ENCODE measurements at places on chromosomes 1 and 21.
A peak's percentile ranks its signal among the peaks of the same experiment; 100 is the strongest.

DNA sequence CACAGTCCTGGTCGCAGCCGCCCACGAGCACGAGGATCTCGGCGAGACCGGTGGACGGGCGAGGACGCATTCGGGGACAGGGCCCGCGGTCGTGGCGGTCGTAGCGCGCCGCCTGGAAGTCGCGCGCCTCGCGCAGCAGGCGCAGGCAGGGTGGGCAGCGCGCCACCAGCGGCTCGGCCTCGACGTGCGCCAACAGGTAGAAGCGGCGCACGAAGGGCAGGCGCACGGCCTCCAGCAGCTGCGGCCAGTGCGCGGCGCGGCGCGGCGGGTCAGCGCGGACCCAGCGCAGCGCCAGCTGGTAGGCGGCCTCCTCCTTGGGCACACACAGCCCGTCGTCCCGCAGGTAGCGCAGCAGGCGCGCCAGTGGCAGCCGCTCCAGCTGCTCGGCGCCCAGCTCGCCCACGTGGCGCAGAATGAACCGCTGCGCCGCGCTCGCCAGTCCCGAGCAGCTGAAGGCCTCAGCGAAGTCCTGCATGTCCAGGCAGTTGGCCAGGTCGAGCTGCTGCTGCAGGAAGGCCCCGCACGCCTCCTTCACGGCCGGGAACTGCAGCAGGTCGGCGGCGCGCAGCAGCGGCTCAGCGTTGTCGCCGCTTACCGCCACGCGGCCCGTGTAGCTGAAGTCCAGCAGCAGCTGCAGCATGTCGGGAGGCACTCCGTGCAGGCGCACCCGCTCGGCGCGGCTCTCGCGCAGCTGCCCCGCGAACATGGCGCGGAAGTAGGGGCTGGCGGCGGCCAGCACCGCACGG is 573 bp downstream of the KLHL21 start:
- DNase-seq: no peak

DNA sequence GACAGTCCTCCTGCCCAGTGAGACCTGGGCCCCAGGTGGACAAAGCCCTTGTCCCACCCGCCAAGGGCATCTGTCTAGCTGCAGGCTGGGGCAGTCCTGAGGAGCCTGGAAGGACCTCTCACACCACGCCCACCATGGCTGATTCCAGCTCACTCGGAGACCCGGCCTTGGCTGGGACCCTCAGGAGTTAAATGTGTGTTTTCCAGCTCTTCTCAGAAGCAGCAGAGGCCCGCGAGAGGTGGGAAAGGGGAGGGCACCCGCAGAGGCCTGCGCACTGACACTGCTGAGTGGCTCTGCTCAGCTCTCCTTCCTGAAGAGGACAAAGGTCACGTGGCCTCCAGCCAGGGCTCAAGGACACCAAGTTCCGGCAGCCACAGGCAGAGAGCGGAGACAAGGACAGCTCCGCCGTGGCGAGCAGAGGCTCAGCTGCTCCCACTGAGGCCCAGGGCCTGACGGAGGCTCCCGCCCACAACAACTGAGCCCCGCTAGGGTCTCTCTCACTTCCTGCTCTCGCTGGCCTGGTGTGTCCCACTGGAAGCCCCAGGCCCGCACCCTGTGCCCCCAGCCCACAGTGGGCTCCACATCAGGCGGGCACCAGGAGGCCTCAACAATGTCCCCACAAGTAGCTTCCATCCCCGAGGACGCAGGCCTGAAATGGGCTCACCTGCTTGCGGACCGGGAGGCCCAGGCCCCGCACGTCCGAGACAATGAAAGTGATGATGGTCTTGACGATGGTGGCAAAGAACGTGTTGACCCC is 16.9 kb downstream of the SLC19A1 start:
- no peak for DNase-seq

DNA sequence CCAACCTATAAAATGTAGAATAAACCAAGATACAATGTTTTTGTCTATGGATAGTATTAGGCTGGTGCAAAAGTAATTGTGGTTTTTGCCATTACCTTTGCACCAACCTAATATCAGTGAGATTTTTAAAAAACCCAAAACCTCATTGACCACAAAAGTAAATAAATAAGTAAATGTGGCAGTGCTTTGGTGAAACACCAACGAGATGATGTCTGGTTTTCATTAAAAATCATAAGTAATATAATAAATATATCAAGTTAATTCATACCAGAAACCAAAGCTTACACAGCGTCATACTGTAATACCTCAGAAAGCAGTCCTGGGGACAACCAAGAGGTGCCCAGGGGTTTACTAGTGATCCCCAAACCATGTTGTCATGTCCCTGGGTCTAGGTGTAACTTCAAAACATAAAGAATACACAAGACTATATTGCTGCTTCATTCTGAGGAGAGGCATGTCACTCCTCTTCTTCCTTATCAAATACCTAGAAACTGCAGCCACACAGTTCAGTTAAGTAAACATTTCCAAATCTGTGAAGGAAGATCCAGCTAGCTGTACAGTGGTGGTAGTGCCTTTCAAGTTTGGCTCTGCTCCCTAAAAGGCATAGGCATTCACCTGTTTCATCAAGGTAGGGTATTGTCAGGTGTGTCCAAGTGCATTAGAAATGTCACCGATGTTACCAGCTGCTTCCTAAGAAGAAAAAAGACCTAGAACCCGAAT is 51.6 kb upstream of the ZC3H11B start:
- DNase-seq: no peak

DNA sequence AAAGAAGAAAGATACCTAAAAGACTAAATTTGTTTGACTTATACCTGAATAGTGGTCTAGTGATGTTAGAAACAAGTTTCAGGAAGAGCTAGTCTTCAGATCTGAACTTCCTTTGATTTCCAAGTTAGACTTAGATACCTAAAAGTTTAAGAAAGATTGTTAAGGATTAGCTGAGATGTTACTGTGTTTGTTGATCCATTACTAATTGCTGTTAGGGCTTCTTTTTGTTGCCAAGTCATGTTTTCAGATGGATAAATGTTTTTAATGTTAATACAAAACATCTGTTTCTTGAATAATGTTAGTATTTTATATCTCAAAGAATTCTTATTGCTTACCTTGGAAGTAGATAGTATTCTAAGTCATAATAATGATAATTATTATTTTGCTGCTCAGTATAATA is 11.6 kb downstream of the GNAI3 start:
- no peak for DNase-seq

- DNase-seq: no peak
Observed at GRCh38 chr1:196960854-196961253, 16.5 kb upstream of the CFHR5 start.

DNA sequence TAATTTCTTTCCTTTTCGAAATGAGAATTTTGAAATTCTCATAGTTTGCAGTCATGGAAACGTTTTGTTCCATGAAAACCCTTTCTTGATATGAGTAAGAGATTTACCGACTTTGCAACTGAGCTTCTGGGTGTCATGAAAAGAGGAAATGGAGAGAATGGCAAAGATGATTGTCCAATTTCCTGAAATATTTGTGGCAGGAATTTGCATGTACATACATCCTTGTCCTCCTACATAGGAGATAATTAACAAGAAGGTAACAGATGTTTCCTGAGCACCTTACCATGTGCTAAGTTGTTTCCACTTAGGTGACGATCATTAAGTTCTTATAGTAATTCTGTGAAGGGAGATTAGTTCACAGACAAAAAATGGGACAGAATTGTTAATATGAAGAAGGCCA is 170.7 kb downstream of the NEGR1 start:
- DNase-seq: no peak

DNA sequence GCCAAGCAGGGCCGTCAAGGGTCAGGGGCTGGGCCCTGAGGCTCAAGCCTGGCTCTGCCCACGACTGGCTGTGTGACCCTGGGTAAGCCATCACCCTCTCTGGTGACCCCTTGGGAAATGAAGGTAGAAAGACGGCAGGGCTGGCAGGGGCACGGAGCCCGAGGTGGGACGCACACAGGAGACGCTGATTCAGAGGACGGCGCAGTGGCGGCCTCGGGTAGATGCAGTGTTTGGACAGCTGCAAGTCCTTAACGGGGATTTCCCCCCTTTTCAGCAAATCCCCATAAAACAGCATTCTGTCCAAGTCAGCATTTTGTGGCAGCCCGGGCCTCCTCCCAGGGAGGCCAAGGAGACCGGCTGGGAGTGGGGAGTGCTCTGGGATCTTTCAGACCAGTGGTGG is 16.7 kb downstream of the COL8A2 start:
- DNase-seq: no peak

- DNase-seq: no peak
Observed at GRCh38 chr1:185732951-185733350, 1.2 kb upstream of the HMCN1 start.

DNA sequence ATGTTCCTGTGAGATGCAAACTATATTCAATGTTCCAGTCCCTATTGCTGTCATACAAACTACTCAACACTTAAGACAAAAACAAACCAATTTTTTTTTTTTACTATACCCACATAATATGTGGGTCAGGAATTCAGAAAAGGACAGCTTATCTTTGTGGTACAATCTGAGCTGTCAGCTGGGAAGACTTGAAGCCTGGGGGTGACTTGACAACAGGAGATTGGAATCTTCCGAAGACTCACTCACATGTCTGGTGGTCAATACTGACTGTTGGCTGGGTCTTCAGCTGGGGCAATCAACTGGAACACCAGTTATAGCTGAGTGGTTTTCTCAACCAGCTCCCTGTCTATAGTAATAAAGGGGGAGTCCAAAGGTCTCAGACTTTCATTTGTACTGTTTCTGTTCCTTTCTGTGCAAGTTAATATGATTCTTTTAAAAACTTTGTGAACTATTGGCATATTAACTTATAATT is 81.7 kb upstream of the ATP1B1 start:
- DNase-seq: no peak

DNA sequence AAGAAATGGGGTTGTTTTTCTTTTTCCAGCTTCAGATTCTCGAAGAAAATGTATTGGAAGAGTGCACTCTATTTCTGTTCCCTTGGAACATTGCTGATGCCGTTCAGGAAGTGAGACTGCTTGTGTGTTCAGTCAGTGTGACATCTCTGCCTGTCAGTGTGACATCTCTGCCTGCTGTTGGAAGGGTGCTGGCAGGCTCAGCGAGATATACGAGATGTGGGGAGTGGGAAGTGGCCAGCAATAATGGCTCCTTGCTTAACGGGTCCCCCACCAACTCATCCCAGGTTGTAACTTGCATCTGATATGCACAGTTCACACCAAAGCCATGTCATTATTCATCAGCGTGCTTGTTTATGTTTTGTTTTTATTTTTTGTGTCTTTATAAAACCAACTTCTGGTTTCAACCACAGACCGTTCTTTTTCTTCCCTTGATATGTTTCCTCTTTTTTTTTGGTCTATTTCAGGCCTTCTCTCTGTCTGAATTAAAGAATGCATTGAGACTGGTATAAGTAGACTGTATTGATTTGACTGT is 145.4 kb downstream of the GALNT2 start:
- DNase-seq: no peak

DNA sequence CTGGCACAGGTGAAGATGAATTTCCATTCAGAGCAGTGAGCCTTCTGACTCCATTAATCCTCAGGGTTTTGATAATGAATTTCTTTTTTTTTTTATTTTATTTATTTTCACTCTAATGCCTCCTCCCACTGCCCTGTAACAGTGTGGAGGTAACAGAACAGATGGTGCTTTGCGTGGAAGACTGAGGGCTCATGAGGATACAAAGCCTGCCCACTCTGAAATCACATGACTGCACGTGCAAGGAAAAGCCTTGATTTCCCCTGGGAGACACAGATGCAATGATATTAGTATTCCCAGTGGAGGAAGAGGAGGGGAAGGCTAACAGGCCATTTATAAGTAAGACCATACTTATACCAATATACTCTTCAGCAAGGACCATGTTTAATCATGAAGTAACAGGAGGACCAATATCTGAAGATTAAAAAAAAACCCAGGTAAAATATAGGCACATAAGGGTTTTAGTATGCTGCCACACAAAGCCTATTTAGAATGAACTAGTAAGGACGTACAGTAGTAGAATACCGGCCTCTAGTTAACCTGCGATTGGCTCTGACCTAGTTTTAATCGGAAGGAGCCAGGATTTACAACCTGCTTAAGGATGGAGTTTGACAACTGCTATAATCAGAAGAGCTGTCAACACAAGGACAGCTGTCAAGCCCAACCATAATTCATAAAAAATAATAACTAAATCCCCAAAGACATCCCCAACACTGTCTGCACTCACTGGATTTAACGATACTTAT is 69.6 kb downstream of the LHX4 start:
- DNase-seq: no peak

DNA sequence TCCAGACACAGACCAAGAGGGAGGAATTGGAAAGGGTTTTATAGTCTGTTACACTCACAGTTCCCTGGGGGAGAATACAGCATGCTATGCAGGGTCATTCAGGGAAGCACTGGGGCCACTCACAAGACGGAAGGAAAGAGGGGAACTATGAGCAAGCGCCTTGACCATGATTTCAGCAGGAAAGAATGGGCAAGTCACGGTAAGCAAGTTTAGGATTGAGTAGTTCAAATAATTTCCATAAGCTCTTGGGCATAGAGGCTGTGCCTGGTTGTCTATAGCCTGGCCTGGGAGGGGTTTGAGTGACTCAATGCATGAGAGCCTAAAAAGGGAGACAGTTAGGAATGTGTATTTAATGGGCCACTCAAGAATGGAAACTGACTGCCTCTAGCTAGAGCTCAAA is 176.7 kb downstream of the TTLL7 start:
- DNase-seq: no peak

DNA sequence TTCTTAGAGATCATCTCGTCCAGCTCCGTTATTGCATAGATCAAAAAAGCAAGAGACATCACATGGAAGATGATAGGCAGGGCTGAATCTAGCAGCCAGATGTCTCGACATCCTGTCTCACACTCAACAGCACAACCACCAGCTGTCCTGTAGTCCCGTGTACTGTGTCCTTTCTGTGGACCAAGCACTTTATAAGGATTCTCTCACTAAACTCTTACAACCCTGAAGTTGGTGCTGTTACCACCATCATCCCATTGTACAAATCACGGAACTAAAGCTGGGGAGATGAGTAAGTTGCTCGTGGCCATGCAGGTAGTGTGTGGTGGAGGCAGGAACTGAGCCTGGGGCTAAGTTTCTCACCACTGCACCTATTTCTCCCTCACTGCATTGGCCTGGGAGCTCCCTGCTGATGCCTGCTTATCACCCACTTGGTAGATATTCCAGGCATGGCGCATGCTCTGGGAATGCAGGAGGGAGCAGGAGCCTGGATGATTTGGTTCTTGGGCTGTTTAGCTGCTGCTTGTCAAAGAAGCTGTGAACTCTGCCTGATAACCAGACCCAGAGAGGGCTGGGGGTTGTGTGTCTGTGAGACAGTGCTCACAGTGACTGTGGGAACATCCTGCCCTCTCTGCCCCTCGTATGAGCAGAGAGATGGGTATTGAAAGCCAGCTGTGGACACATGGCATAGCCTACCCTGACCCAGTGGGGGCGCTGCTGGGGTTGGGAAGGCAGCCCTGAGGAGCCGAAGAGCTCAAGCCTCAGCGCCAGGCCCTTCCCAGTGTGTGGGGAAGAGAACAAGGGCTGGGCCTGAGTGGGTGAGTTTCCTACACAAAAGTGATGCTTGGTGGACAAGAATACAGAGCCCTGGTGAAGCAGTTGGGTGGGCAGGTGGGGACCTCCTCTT is 13.6 kb downstream of the PPFIA4 start:
- DNase-seq: peak; percentile 62

GRCh38 chr1:192706936-192707335 is 71.0 kb downstream of the RGS13 start:
- no peak for DNase-seq

- no peak for DNase-seq
Observed at GRCh38 chr1:11997081-11997850, 17.0 kb downstream of the MFN2 start.
